Left forelimb (tissue), 1 donor: ENCODE measurements at places on chromosomes 2 and 18.
A peak's percentile ranks its signal among the peaks of the same experiment; 100 is the strongest.

DNA sequence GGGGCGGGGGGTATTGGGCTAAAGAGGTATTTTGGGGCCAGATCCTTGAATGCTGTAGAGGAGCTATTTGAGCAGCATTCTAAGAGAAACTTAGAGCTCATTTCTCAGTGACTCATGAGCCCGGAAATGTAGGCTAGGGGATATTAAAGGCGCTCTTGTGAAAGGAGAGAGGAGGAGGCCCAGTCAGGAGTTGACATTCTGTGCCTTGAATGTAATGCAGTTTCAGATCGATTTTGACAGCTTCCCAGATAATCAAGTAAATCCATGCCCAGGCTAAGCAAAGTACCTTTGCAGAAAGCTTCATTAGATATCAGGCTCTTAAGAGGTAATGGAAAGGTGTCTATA lies 1.5 kb downstream of the CAB39 start:
- no peak for DNase-seq

- no peak for DNase-seq
Measured at GRCh38 chr18:45667056-45667736, 51.9 kb downstream of the SLC14A2 start.

GRCh38 chr2:239814861-239815601 lies 210.1 kb downstream of the NDUFA10 start:
- peak; percentile 67 for DNase-seq

GRCh38 chr18:49842656-49843055 lies 29.3 kb upstream of the ACAA2 start:
- no peak for DNase-seq
